Right renal cortex interstitium (tissue), 3 donors: ENCODE measurements at places on chromosomes 6 and 20.

DNA sequence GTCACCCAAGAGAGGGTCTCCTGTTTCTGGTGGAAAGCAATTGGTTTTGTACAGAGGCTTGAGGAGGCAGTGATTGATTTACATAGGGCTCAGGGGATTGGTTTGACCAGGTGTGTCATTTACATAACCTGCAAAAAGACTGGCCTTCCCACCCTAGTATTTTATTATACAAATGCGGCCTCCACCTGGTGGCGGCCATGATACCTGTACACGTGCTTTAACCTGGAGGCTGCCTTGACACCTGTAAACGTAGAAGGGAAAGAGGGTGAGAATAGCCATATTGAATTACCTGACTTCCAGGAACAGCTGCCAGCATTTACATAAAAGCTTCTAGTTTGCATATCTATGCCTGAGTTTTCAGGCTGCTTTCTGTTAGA, 48.7 kb downstream of the HLA-DPB1 start:
- DNase-seq: no peak

- no peak for DNase-seq
Observed at GRCh38 chr6:135901774-135902524, 50.4 kb downstream of the PDE7B start.

GRCh38 chr20:62216636-62217566, 3.2 kb downstream of the HRH3 start:
- no peak for DNase-seq

- DNase-seq: no peak
Observed at GRCh38 chr6:17883665-17884497, 103.6 kb downstream of the KIF13A start.

GRCh38 chr6:7742223-7742785, 16.4 kb downstream of the BMP6 start:
- DNase-seq: no peak

- DNase-seq: no peak
Observed at GRCh38 chr6:91352878-91353277, 766.0 kb upstream of the MAP3K7 start.

GRCh38 chr6:1837826-1838225, 228.1 kb downstream of the FOXC1 start:
- no peak for DNase-seq

DNA sequence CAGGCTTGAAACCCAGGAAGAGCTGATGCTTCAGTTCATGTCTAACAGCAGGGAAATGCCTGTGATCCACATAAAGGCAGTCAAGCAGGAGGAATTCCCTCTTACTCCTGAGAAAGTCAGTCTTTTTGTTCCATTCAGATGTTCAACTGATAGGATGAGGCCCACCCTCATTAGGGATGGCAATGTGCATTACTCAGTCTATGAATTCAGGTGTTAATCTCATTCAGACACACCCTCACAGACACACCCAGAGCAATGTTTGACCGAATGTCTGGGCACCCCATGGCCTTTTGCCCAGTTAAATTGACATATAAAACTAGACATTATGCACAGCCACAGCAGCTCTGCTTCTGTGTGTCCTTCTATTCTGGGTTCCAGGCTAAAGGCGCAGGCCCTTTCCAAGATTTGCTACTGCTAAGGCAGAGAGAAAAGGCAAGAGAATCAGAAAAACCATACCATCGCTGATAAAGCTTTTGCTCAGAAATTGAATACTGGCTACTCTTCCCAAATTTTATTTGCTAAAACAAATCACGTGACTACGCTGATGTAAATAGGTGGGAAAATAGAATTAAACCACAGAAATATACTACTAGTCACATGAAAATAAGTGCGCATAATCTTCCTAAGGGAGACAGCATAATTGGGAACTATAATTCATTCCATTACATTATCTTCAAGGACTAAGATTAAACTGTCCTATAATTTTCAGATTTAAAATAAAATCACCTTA, 625.0 kb upstream of the MAN1A1 start:
- DNase-seq: no peak

GRCh38 chr6:37580176-37580955, 80.7 kb upstream of the CCDC167 start:
- no peak for DNase-seq

GRCh38 chr6:34447910-34448309, 18.0 kb upstream of the PACSIN1 start:
- DNase-seq: no peak

DNA sequence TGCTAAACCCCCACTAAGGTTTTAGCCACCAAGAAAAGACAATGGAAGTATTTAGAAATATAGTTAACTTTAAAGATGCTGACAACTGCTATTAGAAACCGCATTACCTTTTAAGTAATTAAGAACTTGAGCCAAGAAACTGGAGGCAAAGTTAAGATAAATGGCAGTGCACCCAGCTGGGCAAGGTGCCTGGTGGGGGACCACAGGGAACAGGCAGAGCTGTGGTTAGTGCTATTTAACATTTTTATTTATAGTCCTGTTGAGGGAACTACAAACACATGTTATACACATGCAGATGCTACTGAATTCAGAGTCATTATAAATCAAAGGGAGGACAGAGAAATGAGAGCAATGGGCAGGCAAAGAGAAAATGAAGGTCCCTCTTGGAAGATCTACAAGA, 447.9 kb downstream of the TFAP2B start:
- no peak for DNase-seq

DNA sequence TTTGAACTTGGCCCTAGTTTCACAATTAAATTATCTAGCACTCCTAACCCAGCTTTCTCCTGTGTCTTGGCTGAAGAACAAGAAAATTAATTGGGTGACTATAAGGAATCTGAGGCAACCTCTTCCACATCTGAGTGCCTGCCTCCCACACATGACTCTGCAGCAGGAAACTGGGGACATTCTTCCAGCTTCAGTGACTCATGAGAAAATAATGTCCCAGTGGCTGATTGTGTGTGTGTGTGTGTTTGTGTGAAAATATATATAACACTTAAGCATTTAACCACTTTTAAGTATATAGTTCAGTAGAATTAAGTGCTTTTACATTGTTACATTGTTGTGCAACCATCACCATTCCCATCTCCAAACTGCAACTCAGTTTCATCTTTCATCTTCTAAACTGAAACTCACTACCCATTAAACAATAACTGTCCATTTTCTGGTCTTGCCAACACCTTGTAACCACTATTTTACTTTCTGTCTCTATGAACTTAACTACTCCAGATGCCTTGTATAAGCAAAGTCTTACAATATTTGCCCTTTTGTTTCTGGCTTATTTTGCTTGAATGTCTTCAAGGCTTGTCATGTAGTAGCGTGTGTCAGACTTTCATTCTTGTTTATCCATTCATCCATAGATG, 8.7 kb downstream of the TRIM38 start:
- DNase-seq: peak; percentile 59

DNA sequence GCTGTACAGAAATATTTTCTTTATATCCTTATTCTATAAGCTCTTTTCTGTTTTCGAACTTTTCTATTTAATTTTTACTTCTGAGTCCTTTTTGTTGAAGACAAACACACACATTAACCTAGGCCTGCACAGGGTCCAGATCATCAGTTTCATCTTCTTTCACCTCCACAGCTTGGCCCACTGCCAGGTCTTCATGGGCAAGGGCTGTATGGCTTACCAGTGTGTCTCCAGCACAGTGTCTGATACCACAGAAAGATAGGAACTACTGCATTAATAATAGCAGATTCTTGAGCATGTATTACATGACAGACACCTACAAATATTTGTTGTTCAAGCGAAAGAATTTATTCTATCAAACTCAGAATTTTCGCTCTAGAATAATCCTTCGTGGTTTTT, 24.4 kb downstream of the QKI start:
- DNase-seq: no peak

- DNase-seq: no peak
Observed at GRCh38 chr6:157946865-157947532, 34.7 kb upstream of the SYNJ2 start.

DNA sequence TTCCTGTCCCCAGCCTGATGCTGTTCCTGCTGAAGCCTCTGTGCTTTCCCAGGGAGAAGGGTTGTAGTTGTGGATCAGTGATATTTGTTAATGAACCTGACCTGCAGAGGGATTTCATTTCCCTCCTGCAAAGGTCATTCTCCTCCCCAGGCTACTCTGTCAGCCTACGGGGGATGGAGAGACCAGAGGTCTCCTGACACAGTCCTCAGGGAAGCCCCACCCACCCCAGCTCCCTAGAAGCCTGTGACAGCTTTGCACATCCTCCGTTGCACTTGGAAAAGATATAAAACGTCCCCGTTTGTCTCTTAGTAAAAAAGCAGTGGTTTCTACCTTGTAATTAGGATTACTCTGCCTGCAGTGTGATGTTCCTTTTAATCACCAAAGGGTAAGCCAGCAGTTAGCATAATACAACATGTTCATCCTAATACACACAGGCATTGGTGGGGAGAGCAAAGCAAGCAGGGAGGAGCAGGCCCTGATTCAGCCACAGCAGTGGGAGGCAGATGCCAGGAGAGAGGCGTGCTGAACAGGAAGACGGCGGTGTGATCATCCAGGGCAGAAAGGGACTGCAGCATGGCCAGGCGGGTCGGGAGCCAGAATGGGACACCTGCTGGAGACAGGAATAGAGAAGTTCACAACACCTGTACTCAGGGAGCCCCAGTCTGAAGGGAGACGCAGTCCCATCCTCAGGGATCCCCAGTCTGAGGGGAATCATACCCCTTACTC, 293.5 kb downstream of the LRFN2 start:
- no peak for DNase-seq

DNA sequence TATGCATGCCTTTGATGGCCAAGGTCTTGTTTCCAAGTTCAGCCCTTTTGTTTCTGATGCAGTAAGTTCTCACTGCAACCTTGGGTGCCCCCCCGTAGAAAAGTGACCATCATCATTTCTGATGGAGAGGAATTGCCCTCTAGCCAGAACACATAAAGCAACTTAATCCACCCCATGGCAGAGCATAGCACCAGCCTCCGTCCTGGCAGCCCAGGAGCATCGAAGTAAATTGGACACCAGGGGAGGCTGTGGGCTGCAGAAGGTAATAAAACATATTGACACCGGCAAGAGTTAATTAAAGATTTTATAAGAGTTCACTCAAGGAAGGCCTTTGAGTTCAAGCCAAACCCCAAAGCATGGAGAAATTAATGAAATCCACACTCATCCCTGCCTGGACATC, 39.2 kb upstream of the CST7 start:
- no peak for DNase-seq

- DNase-seq: no peak
Observed at GRCh38 chr6:136968837-136969236, 46.7 kb downstream of the SLC35D3 start.

- DNase-seq: no peak
Observed at GRCh38 chr20:20003031-20003954, 13.9 kb upstream of the NAA20 start.

DNA sequence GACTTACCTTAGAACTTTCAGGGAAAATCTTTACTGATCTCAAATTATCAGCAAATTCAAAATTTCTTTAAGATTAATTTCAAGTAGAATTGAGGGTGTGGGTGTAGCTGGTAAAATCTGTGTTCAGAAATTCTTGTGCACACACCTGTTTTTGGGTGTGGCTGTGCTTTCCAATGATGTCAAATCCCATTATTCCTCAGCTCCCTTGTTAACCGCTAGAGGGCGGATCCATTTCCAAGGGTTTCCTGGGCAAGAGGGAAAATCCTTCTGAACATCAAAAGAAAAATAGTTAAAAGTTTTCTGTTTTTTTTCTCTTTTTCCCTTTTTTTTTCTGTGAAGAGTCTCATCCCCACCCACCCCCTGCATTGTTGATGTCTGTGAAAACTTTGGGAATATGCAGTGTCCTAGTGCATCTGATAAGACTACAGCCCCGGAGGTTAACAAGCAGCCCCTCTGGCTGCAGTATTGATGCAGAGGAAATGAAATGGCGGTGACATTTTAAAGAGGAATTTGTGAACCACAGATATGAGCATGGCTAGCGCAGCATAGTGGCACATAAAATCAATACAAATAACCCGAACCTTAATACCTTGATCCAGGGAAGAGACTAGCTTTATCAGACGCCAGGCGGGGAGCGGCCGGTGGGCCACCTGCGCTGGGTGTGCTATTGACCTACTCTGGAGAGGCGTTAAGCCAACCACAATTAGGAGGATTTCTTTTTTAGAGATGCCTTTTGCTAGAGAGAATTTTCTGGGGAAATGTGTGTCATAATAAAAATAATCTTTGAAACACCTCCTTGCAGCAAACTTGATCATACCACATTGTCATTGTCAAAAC, 130.9 kb downstream of the FOXA2 start:
- DNase-seq: no peak

DNA sequence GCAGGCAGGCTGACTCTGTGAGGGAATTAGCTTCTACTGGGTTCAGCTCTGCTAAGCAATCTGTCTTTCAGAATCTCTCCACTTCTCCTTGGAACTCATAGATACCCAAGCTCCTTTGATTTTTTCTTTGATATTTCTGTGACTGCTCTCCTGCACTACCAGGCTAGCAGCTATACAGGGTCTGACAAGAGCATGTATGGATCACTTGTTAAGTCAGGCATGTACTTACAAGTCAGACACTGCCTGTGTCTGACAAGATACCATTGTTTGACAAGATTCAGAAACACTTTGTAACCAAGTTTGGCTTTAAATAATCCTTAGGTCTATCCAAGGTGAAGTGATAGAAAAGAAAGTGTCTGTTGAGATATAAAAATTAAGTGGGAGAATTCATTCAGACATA, 79.5 kb downstream of the SESN1 start:
- no peak for DNase-seq

DNA sequence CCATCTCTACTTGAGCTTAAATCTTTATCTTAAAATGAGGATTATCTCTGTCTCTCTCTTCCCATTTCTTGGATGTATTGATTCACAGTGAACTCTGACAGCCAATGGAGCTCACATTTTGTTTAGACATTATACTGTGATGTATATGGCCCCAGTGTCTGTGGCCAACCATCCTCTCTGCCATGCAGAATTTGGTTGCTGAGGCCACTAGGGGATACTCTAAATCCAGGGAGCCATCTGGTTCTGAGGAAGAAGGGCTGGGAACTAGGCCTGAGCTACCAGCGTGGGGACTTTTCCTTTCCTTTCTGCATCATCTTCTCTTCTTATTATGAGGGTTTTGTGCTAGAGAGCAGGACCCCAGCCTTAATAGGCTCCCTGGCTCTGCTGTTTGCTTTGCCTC, 59.1 kb upstream of the RIPOR2 start:
- DNase-seq: no peak

GRCh38 chr20:58449681-58450221, 60.7 kb downstream of the VAPB start:
- DNase-seq: no peak

GRCh38 chr6:101728388-101728787, 334.9 kb downstream of the GRIK2 start:
- no peak for DNase-seq
